Activated naive CD8-positive, alpha-beta T cell treated with anti-CD3 and anti-CD28 coated beads, Interleukin-2, amount 10 ng/mL, durations not matched to agents 7 days and 5 days (primary cell): ENCODE measurements at places on chromosomes 12 and 14. TPM values are rescaled to one million over a fixed set of nuclear protein-coding genes. Genes with fewer than 3 reads are reported as not detected.

DNA sequence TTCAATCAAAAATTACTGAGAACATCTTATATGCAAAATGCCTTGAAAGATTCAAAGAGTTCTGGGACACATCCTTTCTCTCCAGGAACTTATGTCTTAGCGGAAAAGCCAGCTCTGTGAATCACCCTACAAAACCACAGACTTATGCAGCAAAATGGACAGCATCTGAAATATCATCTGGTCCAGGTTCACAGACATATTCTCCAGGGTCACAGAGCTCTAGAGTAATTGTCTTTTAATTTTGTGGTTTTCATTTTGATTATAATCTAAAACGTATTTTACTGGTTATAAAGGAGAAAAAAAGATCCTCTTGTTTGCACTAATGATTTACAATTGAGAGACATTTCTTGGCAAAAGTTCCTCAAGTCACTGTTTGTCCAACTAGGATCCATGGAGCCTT, 246.2 kb downstream of the MSRB3 start:
- H3K27me3 ChIP-seq = peaks cover 4% of the 10 kb centered on the region
- H3K4me3 ChIP-seq = no peak overlapping the region
- no peaks in the 10 kb centered on the region for H3K36me3 ChIP-seq
- H3K4me1 ChIP-seq = no peaks in the 10 kb centered on the region
- H3K27ac ChIP-seq = no peak overlapping the region

DNA sequence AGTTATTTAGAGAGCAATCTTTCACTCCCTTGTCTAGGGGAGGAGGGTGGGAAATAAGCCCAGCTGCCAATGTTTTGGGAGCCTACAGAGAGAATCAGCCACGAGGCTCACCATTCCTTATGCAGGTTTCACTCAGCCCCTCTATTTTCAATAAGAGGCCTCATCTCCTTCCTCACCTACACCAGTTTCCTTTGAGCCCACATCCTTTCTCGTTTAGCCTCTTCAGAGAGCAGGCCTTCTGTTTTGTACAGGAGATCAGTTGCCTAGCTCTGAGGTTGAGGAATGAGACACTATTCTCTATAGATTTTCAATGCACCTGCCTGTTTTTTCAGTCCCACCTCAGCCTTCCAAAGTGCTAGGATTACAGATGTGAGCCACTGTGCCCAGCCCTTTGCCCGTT, 17.9 kb downstream of the SNAPC1 start:
- H3K4me3 ChIP-seq = peak overlapping the region; percentile 83
- no peaks in the 10 kb centered on the region for H3K27me3 ChIP-seq
- DNase-seq = no peak

GRCh38 chr12:13167226-13167625, 29.3 kb upstream of the EMP1 start:
- peaks cover 4% of the 10 kb centered on the region for H3K36me3 ChIP-seq
- no peak overlapping the region for H3K4me3 ChIP-seq
- peaks cover 18% of the 10 kb centered on the region for H3K4me1 ChIP-seq
- DNase-seq = no peak
- no peak overlapping the region for H3K27ac ChIP-seq

DNA sequence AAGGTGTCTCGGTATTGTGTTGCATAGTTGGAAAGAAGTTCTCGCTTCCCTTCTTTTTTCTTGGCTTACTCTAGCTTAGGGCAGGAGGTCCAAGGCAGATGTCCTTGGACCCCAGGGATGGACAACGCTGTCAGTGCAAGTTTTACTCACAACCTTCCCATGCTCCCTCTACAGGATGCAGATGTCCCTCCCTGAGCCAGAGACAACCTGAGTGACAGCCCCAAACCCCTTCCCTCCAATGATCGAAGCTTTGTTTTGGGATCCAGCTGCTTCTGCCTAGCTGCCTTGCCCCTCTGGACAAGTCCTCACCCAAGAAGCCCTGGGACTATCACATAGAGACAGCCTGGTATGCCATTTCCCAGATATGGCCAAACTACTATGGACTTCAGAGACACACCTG, 112.0 kb upstream of the RAP1B start:
- peaks cover 9% of the 10 kb centered on the region for H3K4me1 ChIP-seq
- peaks cover 2% of the 10 kb centered on the region for H3K36me3 ChIP-seq
- H3K27ac ChIP-seq = no peak overlapping the region

GRCh38 chr12:118840399-118840798, 140.9 kb upstream of the SRRM4 start:
- H3K4me1 ChIP-seq = no peaks in the 10 kb centered on the region
- H3K36me3 ChIP-seq = no peaks in the 10 kb centered on the region
- no peak overlapping the region for H3K27ac ChIP-seq
- H3K27me3 ChIP-seq = no peaks in the 10 kb centered on the region
- no peak overlapping the region for H3K4me3 ChIP-seq
- DNase-seq = no peak

- H3K36me3 ChIP-seq = no peaks in the 10 kb centered on the region
- DNase-seq = no peak
- H3K27ac ChIP-seq = no peak overlapping the region
- no peaks in the 10 kb centered on the region for H3K4me1 ChIP-seq
Observed at GRCh38 chr14:92716131-92716530, 32.3 kb downstream of the LGMN start.

GRCh38 chr14:105155071-105155651, 13.4 kb downstream of the JAG2 start:
- no peak overlapping the region for H3K4me3 ChIP-seq
- no peaks in the 10 kb centered on the region for H3K27me3 ChIP-seq
- DNase-seq = no peak
- no peaks in the 10 kb centered on the region for H3K4me1 ChIP-seq
- no peaks in the 10 kb centered on the region for H3K36me3 ChIP-seq

GRCh38 chr14:60233251-60233650, 15.8 kb upstream of the PPM1A start:
- no peak overlapping the region for H3K4me3 ChIP-seq
- no peaks in the 10 kb centered on the region for H3K4me1 ChIP-seq
- DNase-seq = no peak
- no peaks in the 10 kb centered on the region for H3K27me3 ChIP-seq
- H3K27ac ChIP-seq = no peak overlapping the region

The HOXC11 gene
- total RNA-seq = not detected

The PPP2R3C gene
- total RNA-seq = 34.0 TPM

The PTPN6 gene
- total RNA-seq = 370 TPM

The BATF gene
- 31.3 TPM for total RNA-seq

The ADAMTS20 gene
- not detected for total RNA-seq

The TMEM119 gene
- 0.48 TPM for total RNA-seq
